ENCODE measurements at places on chromosomes 4 and X.

DNA sequence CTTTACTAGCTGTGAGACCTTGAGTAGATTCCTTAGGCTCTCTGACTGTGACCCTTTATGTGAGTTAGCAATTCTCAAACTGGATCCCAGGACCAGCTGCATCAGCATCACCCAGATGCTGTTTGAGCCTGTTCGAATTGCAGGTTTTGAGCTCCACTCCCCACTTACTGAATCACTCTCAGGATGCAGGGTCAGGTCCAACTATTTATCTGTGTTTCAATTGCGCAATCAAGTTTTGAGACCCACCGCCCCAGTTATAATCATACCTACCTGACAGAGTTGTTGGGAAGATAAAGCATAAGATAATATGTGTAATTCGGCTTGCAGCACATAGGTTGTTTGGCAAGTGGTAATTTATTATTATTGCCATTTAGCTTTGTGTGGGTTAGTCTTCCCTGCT is 155.8 kb upstream of the DGKK start:
- DNase-seq = no peak

- no peak for DNase-seq
Observed at GRCh38 chrX:14941301-14941700, 68.1 kb downstream of the MOSPD2 start.

DNA sequence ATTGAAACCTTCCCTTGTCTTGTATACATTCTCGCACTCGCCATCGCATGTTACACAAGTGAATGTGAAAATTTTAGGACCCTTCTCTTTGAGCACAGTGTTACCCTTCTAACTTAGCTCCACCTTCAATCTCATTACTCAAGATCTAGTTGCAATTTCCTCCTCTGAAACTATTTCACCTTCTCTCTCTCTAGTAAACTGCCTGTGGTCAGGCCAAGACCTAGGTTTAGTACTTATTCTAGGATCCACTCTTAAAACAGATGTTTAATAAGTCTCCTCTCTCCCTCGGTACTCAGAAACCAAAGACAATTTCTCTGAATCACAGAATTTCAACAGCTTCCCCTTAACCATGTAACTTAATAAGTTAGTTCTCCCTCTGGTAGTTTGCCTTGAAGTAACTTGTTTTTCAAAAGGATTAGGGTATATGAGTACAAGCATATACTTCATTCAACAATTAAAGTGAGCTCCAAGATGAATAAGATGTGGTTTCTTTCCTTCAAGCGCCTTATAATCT is 156.0 kb downstream of the SH3KBP1 start:
- DNase-seq = no peak

- DNase-seq = no peak
Observed at GRCh38 chr4:86847571-86847970, 1.6 kb downstream of the SLC10A6 start.

- no peak for DNase-seq
Observed at GRCh38 chr4:124635331-124635730, 77.2 kb downstream of the ANKRD50 start.

- DNase-seq = no peak
Observed at GRCh38 chr4:85672959-85673358, 198.0 kb downstream of the ARHGAP24 start.

GRCh38 chrX:103613362-103613890 is 5.7 kb downstream of the TCEAL3 start:
- no peak for DNase-seq

GRCh38 chrX:74680836-74681235 is 66.4 kb upstream of the RLIM start:
- no peak for DNase-seq

DNA sequence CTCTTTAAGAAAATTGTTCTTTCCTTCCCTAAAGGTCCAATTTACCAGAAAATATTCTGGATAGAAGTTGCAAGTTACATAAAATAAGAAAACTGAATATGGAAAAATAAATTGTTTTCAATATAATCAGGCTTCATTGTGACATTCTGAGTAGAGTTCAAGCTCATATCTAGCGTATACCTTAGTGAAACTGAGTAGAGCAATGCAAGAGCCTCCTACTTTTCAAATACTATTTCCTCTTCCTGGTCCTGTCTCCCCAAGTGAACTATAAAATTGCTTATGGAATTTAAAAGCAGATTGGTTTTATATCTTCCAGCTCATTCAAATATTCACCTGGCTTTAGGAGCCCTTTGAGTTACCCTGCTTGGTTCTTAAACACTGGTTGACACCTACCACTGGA is 189.3 kb upstream of the GALNT7 start:
- no peak for DNase-seq

DNA sequence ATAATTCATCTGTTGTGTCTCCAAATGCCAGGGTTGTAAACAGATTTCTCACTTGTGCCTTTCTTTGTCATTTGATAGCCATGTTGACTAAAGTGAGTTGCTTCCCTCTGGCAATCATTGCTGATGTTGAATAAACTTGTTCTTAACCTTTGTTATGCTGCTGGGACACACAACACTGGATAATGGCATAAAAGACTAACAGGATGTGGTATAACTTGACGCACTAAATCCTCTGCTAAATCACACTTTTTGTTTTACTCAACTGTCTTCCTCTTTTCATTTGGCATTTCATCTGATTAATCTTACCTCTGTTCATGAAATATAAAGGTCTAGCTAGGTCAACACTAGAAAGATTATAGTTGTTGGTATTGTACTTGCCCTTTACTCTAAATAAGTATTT is 17.6 kb upstream of the CXCL5 start:
- DNase-seq = no peak

- peak; percentile 48 for DNase-seq
Observed at GRCh38 chr4:123397144-123398065, 810 bp downstream of the SPRY1 start.

DNA sequence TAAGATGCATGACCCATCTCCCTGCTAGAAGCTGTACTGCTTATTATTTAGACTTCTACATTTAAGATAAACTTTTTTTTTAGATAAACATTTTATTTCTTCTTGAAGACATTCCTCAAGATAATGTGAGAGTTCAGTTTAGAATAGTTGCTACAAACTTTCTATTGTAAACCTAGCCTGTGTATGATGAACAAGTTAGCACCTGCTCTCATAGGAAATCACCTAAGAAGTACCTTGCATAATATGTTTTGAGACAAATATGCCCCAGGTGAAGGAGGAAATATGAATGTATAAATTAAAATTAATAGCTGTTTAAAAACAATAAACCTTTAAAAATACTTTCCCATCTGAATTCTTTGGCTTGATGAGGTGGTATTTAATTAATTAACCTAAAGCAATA is 35.6 kb downstream of the RASGEF1B start:
- no peak for DNase-seq

- DNase-seq = no peak
Observed at GRCh38 chr4:167088115-167088514, 146.2 kb downstream of the SPOCK3 start.

GRCh38 chr4:76435528-76436319 is 695 bp downstream of the SHROOM3 start:
- DNase-seq = no peak

- DNase-seq = no peak
Observed at GRCh38 chr4:128663325-128663724, 146.2 kb upstream of the JADE1 start.

GRCh38 chr4:620851-621261 is 4.5 kb upstream of the PDE6B start:
- no peak for DNase-seq

- DNase-seq = no peak
Observed at GRCh38 chr4:147351083-147351787, 129.7 kb upstream of the EDNRA start.

DNA sequence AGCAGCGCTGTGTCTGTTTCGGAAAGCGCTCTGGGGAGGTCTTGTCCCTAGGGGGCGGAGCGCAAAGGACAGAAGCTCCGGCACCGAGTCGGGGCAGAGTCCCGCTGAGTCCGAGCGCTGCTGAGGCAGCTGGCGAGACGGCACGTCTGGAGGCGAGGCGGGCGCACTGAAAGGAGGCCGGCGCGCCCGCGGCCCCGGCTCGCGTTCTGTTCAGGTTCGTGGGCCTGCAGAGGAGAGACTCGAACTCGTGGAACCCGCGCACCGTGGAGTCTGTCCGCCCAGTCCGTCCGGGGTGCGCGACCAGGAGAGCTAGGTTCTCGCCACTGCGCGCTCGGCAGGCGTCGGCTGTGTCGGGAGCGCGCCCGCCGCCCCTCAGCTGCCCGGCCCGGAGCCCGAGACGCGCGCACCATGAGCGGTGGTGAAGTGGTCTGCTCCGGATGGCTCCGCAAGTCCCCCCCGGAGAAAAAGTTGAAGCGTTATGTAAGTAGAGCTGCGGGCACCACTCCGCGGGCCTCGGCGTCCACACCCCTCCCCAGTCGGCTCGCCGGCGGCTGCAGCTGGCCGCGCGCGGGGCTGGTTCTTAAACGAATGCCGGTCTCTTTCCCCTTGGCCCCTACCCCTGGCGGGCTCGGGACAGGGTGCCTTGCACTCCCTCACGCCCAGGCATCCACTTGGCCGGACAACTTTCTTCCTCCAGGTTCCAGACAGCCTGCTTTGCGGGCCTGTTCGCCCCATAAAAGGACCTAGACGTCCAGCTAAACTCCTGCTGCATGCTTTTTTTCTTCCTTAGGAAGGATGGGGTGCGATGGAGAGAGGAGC is at the start of gene GAB1:
TSS of gene GAB1 (plus strand) at position 96 of the 819 bp plus-strand sequence. CDS start at position 409, 313 bp downstream.
- peak; percentile 82 for DNase-seq

DNA sequence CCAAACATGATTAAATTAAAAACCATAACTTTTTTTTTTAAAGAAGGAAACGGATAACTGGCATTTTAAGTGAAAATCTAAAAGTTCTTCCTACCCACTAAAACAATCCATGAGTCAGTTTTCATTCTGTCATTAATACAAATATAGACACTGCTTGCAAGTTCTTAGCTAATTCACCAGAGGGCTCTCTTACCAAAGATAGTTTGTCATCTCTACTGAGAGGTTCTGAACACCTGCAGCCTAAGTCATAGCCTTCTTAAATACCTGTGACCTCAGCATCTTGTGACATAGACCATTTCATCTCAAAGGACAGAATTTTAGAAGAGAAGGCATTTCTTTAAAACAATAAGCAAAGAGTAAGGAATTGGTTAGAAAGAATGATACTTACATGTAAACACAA is 65.3 kb upstream of the FAM120C start:
- peak; percentile 15 for DNase-seq

- no peak for DNase-seq
Observed at GRCh38 chrX:52262195-52262546, 77.5 kb downstream of the MAGED4 start.

DNA sequence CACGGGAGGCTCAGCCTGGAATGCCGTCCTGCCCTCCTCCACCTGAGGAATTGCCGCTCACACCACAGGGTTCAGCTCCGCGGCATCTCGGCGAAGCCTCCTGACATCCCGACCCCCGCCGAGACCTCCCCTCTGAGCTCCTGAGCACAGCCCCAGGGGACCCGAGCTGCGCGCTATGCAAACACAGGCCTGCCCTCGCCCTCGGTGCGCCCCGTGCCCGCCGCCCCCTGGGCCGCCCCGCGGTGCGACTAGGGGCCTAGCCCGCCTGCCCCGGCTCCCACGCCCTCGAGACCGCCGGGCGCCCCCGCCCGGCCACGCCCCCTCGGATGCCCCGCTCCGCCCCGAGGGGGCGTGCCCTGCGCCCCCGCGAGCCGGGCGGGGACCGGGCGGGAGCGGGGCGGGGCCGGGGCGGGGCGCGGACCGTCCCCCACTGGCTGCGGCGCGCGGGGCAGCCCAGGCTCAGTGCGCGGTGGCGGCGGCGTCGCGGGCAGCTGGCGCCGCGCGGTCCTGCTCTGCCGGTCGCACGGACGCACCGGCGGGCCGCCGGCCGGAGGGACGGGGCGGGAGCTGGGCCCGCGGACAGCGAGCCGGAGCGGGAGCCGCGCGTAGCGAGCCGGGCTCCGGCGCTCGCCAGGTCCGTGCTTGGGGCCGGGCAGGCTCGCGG is at the start of gene FGFR3:
TSS of gene FGFR3 (plus strand) at position 462 of the 664 bp plus-strand sequence. CDS start 642 bp downstream, outside the sequence.
- DNase-seq = peak; percentile 93

DNA sequence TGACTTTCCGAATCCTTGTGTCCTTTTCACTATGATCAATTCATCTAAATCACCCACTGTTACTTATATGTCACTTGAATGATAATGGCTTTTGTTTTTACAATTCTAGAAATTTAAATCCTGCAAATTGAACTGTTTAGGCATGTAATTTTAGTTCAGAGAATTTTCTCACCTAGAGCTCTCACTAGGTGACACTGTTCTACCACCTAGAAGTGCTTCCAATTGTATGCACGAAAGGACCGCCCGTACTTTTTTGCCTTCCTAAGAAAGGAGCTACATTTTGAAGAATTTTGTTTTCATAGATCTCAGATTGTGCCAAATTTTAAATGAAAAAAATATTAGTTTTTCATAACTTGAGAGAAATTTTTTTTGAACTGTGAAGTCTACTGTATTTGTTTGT is 481.6 kb upstream of the FSTL5 start:
- no peak for DNase-seq

DNA sequence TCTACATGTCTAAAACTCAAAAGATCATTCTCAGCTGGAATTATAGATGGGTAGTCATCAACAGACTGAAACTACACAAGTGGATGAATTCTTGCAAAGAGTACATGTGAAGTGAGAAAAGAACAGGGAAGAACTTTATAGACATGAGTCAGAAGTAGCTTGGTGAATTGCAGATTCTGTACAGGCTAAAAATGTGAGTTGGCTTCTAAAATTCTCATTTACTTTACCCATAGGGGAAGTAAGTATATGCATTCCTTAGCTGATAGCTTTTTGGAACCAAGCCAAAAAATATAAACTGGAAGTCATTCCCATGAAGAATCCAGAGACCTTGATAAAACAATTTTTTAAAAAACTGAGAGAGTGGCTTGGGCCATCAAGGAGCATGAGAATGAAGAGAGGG is 584.2 kb upstream of the FTHL17 start:
- DNase-seq = no peak

- no peak for DNase-seq
Observed at GRCh38 chr4:138269175-138269574, 27.0 kb upstream of the SLC7A11 start.

DNA sequence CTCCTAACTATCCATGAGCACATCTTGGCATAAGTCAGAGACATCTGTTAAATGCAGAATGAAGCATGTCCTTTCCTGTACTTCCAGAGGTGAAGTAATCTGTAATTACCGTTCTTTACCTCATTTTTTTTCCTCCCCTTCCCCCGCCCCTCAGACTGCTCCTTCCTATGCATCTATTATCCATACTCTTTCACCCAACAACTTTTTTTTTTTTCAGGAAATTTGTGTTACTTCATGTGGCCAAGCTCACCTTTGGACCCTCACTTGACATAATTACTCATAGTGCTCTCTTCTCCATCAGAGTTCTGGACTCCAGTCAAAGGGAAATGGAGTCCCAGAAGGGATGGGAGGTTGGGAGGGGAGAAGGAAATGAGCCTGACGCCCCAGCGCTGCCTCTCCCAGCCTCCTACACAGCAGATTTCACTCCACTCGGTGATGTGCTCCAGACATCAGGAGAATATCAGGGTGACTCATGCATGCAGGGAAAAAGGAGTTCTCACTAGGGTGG is 568.8 kb downstream of the STIM2 start:
- no peak for DNase-seq

- DNase-seq = no peak
Observed at GRCh38 chr4:57661517-57662090, 551.4 kb upstream of the IGFBP7 start.

- DNase-seq = no peak
Observed at GRCh38 chrX:568311-568710, 62.3 kb upstream of the SHOX start.

GRCh38 chrX:3545901-3546300 is 167.5 kb downstream of the PRKX start:
- no peak for DNase-seq

GRCh38 chr4:149223659-149224058 is 592.0 kb downstream of the IQCM start:
- DNase-seq = no peak

- DNase-seq = no peak
Observed at GRCh38 chr4:147727476-147728028, 4.3 kb upstream of the ARHGAP10 start.
